GM12864 (cell line): ENCODE measurements at places on chromosomes 13 and 19.

DNA sequence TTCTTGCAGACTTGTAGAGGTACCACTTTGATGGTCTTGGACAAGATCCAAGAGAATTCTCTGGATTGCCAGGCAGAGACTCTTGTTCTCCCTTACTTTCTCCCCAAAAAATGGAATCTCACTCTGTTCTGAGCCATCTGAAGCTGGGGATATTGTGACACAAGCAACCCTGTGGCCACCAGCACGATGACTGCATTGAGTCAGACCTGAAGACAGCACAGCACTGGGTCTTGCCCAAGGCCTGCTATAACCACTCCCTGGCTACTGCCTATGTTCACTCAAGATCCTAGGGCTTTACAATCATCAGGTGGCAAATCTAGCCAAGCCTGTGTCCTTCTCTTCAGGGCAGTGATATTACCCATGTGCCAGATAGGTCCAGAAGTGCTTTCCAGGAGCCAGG lies 202.5 kb upstream of the SERP2 start:
- DNase-seq: no peak

DNA sequence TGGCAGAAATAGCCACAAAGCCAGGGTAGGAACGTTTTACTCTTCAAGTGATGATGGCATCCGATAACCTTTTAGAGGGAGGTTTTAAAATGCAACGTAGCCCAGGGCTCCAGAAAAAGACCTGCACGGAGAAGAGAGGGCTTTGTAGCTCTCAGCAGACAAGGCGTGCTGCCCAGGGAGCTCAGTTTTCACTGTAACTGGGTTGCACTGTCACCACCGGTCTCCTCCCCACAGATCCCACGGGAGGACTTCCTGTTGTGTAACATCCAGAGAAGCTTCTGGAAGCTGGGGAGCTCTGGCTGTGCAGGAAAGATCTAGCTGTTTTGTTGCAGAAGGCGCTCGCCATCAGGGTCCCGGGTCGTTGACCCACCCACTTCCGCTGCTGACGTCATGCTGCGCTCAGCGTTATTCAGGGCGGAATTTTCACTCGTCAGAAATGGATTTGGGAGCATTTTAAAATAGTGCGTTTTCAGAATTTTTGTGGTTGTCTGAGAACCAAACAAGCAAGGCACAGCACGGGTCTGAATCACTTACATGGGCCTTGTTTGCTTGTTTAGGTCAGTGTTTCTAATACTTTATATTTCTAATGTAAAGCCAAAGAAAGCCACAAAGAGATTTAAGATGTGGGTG lies 50.8 kb downstream of the ATP11A start:
- no peak for DNase-seq

GRCh38 chr13:98129059-98129746 lies 13.7 kb upstream of the FARP1 start:
- DNase-seq: no peak

- DNase-seq: no peak
Observed at GRCh38 chr13:51663973-51664957, 80.0 kb downstream of the WDFY2 start.

GRCh38 chr13:47798906-47799305 lies 202.2 kb downstream of the SUCLA2 start:
- no peak for DNase-seq

- DNase-seq: no peak
Observed at GRCh38 chr19:17357724-17358123, 19.4 kb downstream of the PLVAP start.

- DNase-seq: no peak
Observed at GRCh38 chr13:52949742-52950141, 78.9 kb upstream of the OLFM4 start.

GRCh38 chr13:51542346-51543242 lies 41.7 kb upstream of the WDFY2 start:
- no peak for DNase-seq

DNA sequence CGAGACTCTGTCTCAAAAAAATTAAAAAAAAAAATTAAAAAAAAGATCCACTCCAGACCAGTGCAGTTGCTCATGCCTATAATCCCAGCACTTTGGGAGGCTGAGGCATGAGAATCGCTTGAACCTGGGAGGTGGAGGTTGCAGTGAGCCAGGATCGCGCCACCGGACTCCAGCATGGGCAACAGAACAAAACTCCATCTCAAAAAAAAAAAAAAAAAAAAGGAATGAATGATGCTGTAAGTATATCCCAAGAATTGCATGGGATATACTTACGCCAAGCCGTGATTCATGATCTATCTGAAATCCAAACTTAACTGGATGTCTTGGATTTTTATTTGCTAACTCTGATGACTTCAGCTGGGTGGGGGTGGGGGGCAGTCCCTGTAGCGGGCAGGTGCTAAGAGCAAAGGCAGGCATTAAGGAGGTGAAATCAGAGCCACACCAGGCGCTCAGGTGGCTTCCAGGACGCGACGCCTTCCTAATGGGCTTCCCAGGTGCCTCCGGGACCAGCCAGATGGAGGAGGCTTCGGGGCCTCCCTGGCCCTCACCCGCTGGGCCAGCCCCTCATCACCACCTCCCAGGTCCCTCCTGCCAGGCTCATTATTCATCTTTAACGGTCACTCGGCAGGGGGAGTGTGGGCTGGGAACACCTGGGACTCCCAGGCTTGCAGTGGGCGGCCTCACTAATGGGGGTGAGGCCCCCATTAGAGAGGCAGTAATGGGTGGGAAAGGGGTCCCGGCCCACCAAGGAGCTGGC lies 11.4 kb upstream of the FUT5 start:
- no peak for DNase-seq
